ENCODE measurements at places on chromosomes 2 and 18.

DNA sequence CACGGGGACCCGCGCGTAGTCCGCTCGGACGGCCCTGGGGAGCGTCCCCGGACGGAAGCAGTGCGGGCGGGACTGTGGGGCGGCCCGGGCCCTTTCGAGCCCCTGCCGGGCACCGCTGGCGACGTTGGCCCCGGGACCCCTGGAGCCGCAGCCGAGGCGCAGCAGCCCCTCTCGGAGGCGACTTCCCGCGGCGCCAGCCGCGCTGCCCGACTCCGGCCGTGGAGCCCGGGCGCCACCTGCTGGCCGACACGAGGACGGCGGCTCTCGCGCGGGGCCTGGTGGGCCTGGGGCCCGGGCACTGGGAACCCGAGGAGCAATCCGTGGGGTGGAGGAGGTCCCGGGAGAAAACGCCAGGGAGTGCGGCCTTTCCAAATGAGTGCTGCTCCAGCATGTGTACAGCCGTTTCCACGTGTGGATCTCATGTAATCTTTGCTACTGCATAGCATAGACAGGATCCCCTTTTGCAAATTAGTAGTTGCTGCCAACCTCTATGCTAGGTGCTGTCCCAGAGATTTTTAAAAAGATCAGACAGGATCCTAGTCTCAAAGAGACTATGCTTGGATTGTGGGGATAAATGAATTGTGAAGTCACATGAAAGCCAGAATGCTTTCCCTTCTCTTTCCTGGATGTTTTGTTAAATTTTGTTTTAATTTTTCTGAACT lies 4.0 kb downstream of the ID2 start:
- DNase-seq = peak; percentile 73

- no peak for DNase-seq
These were observed 766.8 kb upstream of the FAM98A start for GRCh38 chr2:34365932-34366331.

DNA sequence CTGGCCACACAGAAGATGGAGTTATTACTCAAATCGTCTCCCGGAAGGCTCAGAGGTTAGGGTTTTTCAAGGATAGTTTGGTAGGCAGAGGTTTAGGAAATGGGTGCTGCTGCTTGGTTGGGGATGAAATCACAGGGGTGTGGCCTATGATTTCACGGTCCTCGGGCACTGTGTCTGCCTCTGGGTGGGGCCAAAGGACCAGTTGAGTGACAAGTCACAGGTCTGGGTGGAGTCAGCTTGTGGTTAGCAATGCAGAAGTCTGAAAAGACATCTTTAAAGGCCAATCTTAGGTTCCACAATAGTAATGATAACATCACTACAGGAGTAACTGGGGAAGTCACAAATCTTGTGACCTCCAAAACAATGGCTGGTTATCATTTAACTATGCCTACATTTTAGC lies 387.8 kb downstream of the ZNF521 start:
- DNase-seq = no peak

GRCh38 chr2:235689427-235689853 lies 195.6 kb downstream of the AGAP1 start:
- no peak for DNase-seq

Data from CD4-positive, alpha-beta T cell treated with Interleukin-6 at 100 ng/mL for 8 hours (primary cell).